ENCODE measurements at places on chromosomes 12 and 14. TPM values are rescaled to one million over a fixed set of nuclear protein-coding genes. Genes with fewer than 3 reads are reported as not detected.

DNA sequence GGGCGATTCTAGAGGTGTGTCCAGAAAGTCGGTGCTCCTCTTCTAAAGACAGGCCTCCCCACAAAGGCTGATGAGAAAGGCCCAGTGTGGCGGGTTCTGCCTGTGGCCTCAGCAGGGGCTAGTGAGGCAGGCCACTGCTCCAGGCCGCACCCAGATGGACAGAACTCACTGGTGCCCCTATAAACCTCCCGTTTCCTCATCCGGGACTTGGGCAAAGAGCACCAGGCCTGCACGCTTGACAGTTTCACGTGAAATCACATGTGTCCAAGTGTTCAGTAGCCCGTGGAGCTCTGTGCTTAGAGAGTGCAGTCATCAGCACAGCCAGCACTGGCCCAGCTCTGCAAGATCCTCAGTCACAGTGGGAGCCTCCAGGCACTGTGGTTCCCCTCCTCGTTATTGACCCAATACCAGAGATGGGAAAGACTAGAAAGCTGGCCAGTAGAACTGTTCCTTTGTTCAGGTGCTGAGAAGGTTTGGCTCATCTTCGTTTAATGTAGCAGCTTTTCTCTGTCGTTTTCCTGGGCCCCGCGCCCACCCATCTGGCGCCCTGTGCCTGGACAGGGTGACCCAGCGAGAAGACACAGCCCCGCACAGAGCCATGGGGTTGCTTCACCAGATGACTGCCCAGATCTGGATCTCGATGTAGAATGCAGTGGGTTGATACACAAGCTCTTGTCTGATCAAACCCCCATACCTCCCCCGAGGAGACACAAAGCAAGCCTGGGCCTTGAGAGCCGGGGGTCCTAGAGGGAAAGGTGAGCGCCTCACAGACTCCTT, 26.3 kb downstream of the IL31 start:
- DNase-seq: no peak

The DLK1 gene
- not detected for total RNA-seq

- DNase-seq: no peak
Measured at GRCh38 chr14:75242546-75243273, 35.9 kb upstream of the FOS start.

DNA sequence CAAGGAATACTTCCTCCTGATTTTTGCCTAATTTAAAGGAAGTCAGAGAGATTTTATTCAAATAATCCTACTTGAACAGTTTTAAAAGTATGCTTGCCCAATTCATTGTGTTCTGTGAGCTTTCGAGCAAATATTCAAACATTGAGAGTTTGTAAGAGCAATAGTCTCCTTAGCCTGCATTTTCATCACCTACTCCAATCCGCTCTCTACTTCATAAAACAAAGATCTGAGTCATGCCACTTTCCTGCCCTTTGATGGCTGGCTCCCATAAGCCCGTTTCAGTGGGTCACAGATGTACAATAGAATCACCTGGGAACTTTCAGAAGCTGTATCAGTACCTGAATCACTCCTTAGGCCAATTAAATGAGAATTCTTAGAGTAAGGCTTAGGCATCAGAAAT, 319.2 kb downstream of the PDZRN4 start:
- no peak for DNase-seq

DNA sequence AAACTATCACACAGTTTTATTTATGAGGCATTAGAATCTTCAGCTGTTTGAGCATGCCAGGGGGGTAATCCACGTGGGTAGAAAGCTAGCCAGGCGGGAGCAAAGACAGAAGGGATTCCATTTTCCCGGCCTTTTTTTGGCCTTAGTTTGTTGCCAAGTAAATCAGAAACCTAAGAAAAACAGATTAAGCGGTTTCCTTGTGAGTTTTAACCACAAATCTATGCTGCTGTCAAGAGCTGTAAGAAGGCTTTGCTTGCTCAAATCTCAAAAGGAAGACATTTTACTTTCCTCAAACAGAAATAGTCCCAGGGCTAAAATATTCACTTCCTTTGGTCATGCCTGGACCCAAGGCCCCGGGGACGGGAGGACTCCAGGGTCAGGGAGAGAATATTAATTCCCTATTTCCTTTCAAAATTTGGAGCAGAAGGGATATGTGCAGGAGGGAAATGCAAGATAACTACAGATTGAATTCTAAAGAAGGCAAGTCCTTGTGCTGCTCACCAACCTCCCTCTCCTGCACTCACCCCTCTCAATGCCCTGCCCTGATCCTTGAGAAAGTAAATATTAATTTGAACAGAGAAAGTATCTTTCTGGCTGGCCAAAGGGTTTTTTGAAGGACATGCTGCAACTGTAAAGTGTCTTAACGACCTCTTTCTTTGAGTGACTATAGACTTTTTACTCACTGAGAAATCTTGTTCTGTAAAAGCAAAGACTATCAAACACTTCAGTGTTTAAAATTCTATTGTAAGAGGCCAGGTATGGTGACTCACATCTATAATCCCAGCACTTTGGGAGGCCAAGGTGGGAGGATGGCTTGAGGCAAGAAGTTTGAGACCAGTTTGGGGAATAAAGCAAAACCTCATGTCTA, 75.7 kb downstream of the HSD17B6 start:
- DNase-seq: no peak

The DCAF4 gene
- total RNA-seq: 24.4 TPM

GRCh38 chr12:51687177-51687576, 96.1 kb downstream of the SCN8A start:
- DNase-seq: no peak

The MIP gene
- total RNA-seq: not detected

The GLT8D2 gene
- total RNA-seq: not detected

GRCh38 chr12:124581307-124582107, 14.1 kb upstream of the NCOR2 start:
- DNase-seq: no peak

DNA sequence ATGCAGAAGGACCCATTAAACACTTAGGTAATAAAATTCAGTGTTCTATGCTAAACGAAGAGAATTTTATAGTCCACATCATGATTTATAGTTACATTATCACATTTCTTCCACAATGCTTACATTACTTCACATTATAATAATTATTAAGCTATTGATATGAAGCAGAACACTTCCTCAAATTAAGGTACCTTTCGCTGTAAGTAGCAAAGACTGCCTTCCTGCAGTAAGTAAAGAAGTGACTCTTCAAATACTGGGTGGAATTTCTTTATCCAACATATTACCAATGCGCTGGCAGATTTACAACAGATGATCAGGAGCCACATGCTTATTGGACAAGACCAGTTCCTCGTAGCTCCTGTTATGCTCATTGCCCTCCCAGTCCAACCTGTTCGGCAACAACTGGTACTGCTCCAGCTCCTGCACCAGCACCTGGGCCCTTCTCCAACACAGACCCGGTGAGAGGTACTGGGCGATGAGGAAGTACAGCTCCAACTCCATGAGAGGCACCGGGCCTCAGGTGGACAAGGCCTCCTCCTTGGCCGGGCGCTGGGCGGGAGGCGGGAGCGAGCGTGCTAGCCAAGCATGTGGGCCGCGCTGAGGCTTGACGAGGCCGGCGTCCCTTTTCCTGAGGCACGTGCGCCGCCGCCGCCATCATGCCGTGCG, 210.7 kb upstream of the ATP2B1 start:
- DNase-seq: no peak

The MFAP5 gene
- total RNA-seq: not detected

The TRHDE gene
- not detected for total RNA-seq

DNA sequence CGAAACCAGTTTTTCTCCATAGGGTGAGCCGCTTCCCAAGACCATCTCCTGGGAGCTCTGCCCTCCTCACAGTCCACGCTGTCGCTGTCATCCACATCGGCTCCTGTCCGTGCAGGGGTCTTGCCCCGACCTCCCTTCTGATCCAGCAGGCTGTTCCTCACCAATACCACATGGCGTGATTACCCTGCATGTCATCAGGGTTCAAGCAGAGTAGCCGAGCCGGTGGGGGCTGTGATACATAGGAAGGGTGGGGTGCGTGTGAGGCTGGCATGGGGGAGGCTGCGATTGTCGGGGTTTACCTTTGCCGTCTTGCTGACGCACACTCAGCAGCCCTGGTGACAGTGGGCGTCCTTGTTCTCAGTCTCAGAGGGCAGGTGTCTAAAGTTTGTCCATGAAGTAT, 17.0 kb downstream of the TEDC1 start:
- no peak for DNase-seq

GRCh38 chr12:107485731-107486130, 199.9 kb upstream of the PWP1 start:
- no peak for DNase-seq

- DNase-seq: no peak
Measured at GRCh38 chr12:117710121-117710520, 258.7 kb downstream of the KSR2 start.
